ENCODE measurements at places on chromosomes 2 and 18. TPM values are rescaled to one million over a fixed set of nuclear protein-coding genes. Genes with fewer than 3 reads are reported as not detected.

DNA sequence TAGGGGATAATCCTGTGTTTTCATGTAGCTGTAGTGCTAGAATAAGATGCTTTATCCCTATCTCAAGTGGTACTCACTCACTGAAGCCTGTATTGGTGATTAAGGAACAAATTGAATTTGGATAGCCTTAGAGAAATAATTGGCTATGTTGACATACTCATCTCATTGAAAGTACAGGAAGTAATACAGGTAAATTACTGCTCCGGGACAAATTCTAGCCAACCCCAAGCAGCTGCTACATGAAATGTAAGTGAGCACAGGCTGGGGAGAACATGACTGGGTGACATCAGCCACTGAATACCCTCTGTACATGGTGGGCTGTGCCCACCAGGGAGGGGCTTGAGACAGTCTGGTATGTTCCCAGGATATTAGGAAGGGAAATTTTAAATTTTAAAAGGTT, 188.4 kb upstream of the RASGRP3 start:
- no peak for DNase-seq

- no peak for DNase-seq
Observed at GRCh38 chr18:24031916-24032315, 17.4 kb downstream of the TTC39C start.

The ZSWIM2 gene
- not detected for total RNA-seq

DNA sequence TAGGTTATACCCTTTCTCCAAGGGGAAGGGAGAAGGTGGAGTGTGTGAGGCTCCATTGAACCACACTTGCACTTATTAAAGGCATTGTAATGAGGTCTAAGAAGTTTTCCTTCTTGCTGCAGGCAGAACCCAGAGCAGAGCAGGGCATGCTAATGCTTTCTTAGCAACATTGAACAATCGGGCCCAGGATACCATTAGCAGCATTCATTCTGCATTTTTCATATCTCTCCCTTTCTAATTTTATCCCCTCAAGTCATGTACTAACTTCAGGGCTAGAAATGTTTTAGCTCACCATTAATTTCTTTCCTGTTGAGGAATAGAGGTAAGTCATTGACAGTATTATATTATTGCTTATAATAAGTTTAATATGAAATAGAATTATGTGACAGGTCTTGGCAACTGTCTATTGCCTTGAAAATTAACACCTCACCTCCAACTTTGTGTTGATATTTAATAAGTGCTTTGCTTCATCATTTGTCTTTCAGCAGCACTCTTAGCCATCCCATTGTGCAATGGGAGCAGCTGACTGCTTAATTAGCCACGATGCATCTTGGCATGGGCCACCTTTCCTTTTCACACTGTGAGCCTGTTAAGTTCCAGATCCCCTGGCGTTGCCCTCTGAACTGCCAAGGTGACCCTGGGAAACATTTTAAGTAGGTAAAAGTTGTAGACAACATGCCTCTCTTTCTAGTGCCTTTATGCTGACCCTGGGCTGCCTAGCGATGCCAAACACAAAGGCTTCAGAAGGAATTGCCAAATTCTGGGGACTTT, 300.8 kb upstream of the MEX3C start:
- DNase-seq: no peak

DNA sequence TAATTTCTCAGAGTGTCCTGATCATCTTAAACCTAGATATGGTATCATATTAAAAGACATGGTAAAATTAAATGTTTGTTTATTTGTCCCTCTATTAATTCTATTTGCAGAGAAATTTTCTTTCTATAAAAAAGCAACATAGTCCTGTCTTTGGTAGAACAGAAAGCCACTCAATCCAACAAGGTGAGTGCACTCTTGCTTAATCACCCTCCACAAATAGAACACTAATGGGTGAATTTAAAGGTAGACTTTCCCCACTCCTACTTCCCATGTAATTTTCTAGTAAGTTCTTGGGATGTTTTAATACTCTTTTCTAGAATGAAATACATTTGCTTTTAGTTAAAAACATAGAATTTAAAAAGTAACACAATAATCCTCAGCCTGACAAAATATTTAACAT, 97.7 kb downstream of the PIGN start:
- no peak for DNase-seq

DNA sequence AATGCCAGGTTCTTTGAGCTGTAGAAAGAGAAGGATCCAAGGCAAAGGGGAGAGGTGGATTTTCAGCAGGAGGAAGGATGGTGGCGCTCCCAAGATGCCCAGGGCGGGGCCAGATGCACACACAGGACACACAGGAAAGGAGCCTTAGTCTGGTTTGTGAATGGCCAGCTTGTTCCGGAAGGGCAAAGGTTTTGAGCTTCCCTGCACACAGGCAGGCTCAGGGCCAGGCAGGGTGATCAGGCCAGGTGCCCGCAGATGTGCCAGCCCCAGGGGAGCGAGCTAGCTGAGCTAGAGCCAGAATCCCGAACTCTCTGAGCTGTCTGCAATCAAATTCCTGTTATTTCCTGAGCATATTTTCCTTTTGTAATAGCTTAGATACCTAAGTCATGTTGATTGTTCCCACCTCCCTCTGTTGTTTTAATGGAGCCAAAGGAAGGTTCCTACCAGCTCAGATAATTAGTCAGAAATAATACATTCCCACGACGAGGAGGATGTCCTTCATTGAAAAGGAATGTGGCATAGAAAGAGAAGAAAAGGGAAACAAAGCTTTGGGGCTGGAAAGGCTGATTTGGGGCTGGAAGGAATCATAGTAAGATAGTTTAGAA, 13.7 kb upstream of the OTOF start:
- no peak for DNase-seq

- DNase-seq: no peak
Observed at GRCh38 chr2:198211706-198212105, 407.3 kb downstream of the PLCL1 start.

DNA sequence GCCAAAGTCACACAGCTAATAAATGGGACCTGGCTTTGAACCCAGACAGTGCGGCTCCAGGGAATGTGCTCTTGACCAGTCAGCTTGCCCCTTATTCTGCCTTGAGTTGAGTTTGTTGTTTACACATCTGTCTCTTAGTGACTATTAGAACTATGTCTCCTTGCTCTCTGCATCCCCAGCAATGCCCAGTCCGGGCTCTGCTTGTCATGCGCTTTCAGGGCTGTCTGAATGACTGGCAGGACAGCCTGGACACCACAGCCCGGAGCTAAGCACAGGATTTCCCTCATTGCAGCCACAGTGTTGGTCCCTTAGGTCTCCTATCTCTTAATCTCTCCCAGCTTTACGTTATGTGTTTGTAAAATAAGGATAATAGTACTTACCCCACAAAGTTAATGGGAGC, 246.4 kb upstream of the RAB12 start:
- DNase-seq: no peak

GRCh38 chr18:47380153-47380552, 128.7 kb upstream of the SKOR2 start:
- DNase-seq: no peak

GRCh38 chr18:58992301-58993231, 127.9 kb downstream of the ZNF532 start:
- DNase-seq: no peak

The NCKAP1 gene
- 94.5 TPM for total RNA-seq

- no peak for DNase-seq
Observed at GRCh38 chr18:8800876-8801262, 95.5 kb downstream of the MTCL1 start.

The ZNF532 gene
- 46.2 TPM for total RNA-seq

GRCh38 chr18:576924-577323, 3.3 kb upstream of the CETN1 start:
- DNase-seq: no peak

Data from suprapubic skin (tissue), 4 donors.